ENCODE measurements at places on chromosomes 2 and 18.

DNA sequence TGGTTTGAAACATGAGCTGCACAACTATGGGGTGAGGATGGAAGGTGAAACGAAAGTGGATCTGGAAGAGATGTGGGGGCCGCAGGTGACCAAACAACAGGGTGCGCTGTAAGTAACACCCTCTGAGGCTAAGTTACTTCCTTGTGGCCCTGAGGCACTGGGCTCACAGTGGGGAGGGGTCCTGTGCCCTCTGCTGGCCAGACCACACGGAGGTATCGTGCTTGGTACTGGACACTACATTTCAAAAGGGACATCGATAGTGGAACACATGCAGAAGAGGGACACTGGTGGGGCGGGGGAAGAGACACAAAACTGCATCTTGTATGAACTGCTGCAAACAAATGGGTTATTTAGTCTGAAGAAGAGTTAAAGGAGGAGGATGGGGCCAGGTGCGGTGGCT is 110.6 kb downstream of the CLIP4 start:
- DNase-seq, result no peak

DNA sequence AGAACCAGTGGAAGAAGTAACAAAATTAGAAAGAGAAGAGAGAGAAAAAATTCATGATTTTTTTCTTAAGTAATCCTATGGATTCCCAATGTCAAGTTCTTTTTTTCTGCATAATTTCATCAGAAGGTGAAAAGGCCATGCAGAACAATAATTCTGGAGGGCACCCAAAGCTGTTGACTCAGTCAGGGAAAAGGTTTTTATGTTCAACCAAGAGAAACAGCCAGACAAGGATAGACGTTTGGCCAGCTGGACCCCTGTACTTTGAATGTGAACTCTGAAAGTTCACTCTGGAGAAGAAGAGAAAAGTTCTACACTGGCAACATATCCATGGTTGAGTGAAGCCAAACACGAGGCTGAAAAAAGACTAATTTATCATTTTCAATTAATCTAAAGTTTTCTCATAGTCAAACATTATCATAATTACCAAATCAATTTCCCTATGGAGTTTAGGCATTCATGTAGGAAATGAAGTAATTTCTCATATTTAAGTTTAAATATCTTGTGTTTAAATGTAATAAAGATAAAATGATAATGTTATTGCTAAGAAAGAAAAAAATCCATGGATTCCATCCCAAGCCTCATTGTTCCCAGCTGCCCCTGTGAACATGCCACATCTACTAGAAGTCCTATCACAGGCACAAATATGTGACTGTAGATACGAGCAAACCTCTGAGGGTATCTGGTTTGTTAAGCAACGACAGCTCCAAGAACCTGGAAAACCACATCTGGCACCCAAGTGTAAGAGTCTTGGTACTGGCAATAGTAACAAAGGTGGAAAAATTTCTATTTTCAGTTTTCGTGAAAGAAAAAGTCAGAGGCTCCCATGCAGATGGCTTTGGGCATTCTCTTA is 742.7 kb upstream of the ACVR2A start:
- DNase-seq, result no peak

DNA sequence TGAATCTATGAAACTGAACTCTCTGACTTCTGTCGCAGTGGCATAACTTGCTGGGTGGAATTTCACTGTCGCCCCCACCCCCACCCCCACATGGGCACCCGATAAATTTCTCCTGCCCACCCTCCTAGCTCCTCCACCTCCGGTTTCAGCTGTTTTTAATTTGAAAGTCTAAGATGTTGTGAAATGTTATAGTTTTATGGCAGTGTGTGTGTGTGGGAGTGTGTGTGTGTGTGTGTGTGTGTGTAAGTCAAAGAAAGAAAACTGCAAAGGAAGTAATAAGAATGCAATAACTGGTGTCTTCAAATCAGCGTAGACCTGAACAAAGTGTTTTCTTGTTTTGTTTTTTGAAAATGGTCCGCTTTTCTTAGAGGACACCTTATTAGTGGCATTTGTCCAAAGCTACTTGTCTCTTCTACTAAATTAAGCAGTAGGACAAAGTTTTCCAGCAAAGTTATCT is 388 bp downstream of the DTNA start:
- no peak for DNase-seq

GRCh38 chr2:165015052-165015642 is 59.8 kb upstream of the SLC38A11 start:
- peak; percentile 59 for DNase-seq

DNA sequence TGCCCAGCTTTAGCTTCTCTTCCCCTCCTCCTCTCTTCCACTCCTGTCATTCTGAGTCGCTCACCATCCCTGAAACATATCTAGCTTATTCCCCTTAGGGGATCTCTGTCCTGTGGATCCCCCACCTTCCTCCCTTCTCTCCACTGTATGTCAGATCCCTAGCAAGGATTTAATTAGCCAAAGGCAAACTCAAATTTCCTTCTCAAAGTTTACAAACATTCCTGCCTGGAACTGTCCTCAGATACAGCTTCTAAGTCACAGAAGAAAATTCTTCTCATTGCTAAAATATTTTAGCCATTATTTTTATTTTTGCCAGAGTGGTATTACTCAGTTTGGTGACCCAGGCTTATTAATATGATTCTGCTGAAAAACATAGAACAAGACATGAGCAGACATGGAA is 315.3 kb downstream of the CYP26B1 start:
- DNase-seq, result no peak

- no peak for DNase-seq
Measured at GRCh38 chr2:164910101-164910899, 45.0 kb downstream of the SLC38A11 start.

GRCh38 chr2:18860179-18860578 is 270.8 kb upstream of the NT5C1B start:
- no peak for DNase-seq

- DNase-seq, result no peak
Measured at GRCh38 chr2:29218071-29218470, 102.9 kb downstream of the CLIP4 start.

- DNase-seq, result no peak
Measured at GRCh38 chr2:165587335-165587938, 117.9 kb downstream of the CSRNP3 start.

- DNase-seq, result no peak
Measured at GRCh38 chr2:212958757-212959295, 192.6 kb downstream of the IKZF2 start.

DNA sequence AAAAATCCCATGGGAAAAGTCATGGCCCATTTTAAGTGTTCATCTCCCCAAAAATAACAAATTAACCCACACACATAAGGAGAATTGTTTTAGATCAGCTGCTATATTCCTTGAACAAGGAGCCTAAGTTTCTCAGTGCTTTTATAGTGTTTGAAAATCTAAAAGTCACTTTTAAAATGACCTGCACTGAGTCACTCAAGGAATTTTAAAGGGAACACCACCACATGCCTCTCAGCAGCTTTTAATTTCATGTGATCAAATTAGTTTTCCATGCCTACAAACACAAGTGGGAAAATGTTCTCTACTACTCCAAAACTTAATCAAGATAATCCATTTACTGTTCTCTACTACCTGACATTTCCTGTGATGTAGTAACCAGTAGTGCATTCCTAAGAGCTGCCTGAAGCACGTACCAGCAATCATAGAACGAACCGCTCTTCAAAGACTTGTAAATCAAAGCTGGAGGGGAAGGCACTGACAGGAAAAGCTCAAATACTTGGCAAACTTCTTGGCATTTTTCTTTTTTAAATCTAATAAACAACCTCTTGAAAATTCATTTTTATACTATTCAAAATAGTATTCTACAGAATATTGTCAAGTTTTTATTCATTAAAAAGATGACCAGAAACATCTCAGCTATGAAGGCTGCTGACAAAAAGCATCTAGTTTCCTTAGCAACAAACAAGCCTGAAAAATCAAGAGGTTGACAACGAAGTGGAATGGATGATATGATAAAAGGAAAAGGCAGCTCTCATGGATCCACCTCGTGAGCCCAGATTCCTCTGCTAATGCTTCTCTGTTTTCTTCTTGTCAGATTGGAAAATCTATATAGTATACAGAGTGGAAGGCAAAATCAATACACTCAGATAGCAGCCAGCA is 37.2 kb downstream of the LRPPRC start:
- no peak for DNase-seq

GRCh38 chr2:241853651-241854341 is 4.9 kb downstream of the PDCD1 start:
- DNase-seq, result no peak

- peak; percentile 33 for DNase-seq
Measured at GRCh38 chr2:88016960-88017779, 823 bp upstream of the RNU2-63P start.

DNA sequence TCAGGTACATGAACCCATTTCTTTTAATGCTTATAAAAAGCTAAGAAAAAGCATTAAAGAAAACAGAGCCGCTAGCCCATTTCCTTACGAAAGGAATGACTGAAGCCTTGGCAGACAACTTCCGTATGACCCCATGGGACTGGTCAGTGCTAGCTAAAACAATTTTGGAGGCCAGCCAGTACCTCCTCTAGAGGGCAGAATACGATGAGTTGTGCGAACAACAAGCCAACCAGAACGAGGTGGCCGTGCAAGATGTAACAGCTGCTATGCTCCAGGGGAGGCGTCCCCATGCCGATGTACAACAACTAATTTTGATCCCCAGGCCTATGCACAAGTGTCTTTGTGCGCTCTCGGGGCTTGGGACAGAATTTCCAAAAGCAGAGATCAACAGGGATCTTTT is 16.7 kb downstream of the MAP3K2 start:
- no peak for DNase-seq

GRCh38 chr18:75083761-75084160 is 125.2 kb downstream of the PTGR3 start:
- no peak for DNase-seq

GRCh38 chr2:239590276-239590675 is 189.5 kb upstream of the HDAC4 start:
- no peak for DNase-seq

- DNase-seq, result no peak
Measured at GRCh38 chr18:68429841-68430240, 285.1 kb downstream of the TMX3 start.

GRCh38 chr2:102790091-102790455 is 28.2 kb downstream of the TMEM182 start:
- no peak for DNase-seq

- no peak for DNase-seq
Measured at GRCh38 chr2:237091779-237092436, 6.2 kb downstream of the COPS8 start.

DNA sequence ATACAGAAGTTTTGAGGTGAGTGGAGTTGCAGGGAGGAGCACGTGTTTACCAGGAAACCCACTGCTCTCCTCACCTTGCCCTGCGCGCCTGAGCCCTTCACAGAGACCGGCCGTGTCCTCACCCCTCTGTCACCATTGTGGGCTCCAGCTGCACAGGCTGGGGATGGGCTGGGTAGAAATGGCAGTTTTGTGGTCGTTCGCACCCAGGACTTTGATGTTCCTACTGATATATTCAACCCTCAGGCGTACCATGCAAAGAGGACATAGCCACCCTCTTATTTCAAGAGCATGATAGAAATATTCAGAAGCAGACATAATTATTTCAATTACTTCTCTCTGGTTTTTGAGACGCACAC is 78.2 kb downstream of the GBX2 start:
- no peak for DNase-seq

DNA sequence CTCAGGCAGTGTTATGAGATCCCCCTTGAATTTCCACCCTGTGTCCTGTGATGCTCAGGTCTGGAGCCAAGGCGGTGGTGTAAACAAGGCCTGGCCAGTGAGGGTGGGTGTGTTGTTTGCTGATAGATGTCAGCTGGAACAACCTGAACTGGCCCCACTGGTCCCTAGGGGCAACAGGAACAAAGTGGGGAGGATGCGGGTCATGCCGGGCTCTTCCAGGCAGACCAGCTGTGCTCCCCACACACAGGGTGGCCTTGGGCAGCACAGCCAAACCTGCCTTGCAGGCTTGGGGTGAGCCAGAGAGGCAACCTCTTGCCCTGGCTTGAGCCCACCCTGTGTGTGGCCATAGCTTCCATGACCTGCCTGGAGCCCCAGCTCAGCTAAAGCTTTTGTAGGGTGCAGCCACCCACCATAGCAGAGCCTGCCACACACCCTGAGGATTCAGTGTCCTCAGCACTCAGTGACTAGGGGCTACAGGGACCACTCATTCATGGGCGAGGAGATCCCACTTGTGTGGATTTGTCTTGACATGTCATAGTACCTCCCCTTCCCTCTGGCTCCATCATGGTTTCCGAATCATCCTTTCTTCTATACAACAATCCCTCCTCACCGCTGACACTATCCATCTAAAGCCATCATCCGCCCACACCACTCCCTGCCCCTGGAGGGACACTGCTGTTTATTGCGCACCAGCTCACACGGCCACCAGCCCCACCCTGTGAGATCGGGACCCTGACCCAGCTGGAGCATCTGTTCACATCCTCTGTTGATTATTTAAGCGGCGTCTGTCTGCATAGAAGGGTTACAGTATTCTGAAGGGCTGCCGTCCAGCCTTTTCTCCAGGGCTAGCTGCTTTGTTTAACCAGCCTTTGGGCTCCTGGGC is 268.8 kb downstream of the CYP26B1 start:
- no peak for DNase-seq

DNA sequence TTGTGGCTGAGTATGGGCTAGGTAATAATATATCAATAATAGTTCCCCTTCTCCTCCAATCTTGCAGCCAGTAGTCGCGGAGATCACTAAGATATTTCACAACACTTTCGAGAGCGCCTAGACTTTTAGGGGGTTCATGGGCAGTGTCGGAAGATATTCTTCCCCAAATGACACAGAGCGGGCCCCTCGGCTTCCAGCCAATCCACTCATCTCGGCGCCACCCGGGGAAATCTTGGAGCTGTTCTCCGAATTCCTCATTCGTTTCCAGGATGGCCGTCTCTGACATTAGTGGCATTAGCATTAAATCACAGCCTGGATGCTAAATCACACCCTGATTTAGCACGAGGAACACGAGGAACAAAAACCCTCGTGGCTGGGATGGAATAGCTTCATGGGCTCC is 437.7 kb downstream of the ZNF516 start:
- no peak for DNase-seq

- no peak for DNase-seq
Measured at GRCh38 chr2:186972281-186972970, 123.5 kb upstream of the ZSWIM2 start.

All from progenitor cell of endocrine pancreas (in vitro differentiated cells).